ENCODE measurements at places on chromosomes 7 and 10.

GRCh38 chr10:131121511-131122035 is 189.9 kb downstream of the TCERG1L start:
- DNase-seq, result no peak

GRCh38 chr7:14999331-14999730 is 96.8 kb upstream of the DGKB start:
- DNase-seq, result no peak

DNA sequence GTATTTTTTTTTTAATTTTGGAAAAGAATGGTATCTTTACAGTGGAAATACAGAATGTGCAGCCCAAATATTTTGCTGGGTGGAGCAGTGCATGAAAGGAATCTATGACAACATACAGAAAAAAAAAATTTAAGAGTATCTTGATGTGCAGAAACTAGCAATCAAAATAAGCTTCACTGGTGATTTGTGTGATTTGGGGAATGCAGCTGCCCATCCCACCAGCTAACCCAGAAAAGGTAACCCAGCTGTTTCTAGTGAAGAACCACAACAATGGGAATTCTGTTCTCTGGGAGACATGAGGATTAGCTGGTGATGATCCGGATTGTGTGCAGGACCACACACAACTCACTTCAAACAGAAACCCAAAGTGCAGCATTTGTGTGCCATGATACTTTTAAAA is 375.5 kb downstream of the SEMA3D start:
- no peak for DNase-seq

- DNase-seq, result no peak
Observed at GRCh38 chr10:33537066-33537465, 202.6 kb upstream of the NRP1 start.

DNA sequence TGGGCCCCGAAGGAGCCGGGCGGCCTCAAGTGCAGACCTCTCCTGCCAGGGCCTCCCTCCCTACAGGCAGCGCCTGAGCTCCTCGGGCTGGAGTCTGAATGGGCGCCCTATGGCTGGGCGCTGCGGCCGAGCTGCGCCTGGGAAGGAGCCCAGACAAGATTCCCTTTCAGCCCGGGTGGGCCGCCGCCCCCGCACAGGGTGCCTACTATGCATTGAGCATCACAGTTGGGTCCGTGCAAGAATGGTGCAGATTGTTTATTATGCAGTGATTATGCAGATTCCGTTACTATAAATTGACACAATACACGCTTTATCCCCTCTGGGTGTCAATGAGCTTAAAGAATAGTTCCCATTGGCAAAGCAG is 77.2 kb upstream of the PDGFA start:
- no peak for DNase-seq

DNA sequence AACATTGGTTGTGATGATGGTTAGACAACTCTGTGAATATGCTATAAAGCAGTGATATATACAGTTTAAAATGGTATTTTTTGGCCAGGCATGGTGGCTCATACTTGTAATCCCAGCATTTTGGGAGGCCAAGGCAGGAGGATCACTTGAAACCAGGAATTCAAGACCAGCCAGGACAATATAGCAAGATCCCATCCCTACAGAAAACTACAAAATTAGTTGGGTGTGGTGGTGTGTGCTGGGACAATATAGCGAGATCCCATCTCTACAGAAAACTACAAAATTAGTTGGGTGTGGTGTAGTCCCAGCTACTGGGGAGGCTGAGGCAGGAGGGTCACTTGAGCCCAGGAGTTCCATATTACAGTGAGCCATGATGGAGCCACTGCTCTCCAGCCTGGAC is 27.5 kb upstream of the MSMB start:
- DNase-seq, result no peak

GRCh38 chr7:115678086-115678982 is 352.2 kb downstream of the TFEC start:
- DNase-seq, result no peak

DNA sequence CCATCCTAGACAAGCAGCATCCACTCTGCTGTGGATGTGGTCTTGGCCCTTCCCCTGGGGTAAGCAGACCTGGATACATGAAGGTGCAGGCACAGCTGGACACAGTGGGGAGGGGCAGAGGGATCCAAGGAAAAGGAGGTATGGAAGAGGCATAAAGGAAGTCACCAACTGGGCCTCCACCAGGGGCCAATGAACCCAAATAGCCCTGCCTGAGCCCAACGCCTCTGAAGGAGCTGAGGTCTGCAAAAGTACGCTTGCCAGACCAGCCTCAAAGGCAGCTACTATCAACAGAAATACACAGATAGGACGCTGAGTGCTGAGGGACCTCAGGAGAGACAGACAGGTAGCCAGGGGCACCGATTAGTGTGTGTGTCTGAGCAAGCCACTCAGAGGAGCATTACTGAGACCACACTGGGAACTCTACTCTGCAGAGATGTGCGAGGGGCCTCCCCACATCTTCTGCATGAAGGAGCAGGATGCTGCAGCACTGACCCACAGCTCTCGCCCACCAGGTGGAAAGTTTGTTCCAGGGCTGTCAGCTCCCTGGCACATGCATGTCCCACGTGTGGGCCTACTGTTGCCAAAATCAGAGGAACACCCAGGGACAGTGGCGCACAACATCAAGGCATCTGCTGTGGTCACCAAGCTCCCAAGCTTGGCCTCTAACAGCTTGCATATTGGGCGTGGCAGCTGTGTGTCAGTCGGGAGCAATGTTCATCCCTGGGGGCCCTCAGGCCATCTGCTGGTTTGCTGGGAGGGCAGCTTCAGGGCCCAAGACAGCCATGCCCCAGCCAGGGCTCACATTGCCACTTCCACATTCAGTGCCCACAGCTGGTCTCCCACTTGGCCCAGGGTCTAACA is 40.0 kb downstream of the MKI67 start:
- DNase-seq, result no peak

GRCh38 chr10:63798599-63799498 is 277.6 kb downstream of the REEP3 start:
- no peak for DNase-seq

DNA sequence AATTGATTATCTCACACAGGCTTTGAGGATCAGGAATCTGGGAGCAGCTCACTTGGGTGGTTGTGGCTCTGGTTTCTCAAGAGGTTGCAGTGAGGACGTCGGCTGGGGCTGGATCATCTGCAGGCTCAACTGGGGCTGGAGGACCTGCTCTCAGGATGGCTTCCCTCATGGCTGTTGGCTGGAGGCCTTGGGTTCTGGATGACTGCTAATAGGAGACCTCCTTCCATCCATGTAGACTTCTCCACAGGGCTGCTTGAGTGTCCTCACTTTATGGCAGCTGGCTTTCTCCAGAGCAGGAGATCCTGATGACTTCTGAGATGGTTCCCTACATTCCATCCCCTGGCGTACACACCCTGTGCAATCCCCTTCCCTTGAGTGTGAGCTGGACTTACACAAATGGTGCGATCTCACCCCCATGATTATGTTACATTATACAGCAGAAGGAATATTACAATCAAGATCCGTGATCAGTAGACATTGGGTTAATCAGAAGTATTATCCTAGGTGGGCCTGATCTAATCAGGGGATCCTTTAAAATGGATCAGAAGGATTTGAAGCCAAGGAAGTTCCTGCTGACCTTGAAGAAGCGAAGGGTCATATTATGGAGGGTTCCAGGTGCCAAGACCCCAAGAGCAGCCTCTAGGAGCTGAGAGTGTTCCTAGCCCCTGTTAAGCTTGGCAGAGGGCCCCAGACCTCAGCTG is 122.2 kb downstream of the CXCL12 start:
- no peak for DNase-seq

GRCh38 chr7:91550931-91551330 is 286.7 kb downstream of the FZD1 start:
- no peak for DNase-seq

DNA sequence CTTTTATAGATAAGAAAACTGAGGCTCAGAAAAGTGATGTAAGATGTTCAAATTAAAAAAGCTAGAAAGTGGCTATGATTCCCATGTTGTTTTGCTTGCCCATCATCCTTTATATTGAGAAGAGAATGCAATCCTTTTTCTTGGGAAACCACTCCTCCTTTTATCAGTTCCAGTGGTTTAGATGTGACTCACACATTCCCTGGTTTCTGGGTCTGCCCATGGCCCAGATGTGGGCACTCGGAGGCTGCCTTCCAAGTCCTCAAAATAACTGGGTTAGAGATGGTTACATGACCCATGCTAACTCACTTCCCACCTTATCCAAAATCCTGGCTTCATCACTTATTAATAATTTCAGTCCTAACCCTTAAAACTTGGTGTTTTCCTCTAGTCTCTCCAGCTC is 550.0 kb downstream of the MDFIC start:
- no peak for DNase-seq

DNA sequence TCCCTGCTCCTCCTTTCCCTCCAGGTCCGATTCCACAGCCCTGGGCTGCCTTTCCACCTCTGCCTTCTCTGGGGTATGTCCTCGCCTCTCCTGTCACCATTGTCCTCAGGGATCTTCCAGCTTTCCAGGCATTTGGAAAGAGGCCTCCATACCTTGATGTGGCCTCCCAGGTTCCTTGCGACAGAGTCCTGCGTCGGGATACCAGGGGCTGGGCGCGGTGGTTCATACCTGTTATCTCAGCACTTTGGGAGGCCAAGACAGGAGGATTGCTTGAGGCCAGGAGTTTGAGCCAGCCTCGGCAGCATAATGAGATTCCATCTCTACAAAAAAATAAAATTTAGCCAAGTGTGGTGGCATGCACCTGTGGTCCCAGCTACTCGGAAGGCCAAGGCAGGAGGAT is 171.1 kb downstream of the CUX1 start:
- no peak for DNase-seq

DNA sequence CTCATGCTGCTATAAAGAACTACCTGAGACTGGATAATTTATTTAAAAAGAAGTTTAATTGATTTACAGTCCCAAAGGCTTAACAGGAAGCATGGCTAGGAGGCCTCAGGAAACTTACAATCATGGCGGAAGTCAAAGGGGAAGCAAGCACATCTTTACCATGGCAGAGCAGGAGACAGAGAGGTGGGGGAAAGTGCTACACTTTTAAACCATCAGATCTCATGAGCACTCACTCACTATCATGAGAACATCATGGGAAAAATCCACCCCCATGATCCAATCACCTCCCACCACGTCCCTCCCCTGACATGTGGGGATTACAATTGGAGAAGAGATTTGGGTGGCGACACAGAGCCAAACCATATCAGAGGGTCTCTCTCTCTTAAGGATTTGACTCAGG is 108.6 kb upstream of the PODXL start:
- DNase-seq, result no peak

DNA sequence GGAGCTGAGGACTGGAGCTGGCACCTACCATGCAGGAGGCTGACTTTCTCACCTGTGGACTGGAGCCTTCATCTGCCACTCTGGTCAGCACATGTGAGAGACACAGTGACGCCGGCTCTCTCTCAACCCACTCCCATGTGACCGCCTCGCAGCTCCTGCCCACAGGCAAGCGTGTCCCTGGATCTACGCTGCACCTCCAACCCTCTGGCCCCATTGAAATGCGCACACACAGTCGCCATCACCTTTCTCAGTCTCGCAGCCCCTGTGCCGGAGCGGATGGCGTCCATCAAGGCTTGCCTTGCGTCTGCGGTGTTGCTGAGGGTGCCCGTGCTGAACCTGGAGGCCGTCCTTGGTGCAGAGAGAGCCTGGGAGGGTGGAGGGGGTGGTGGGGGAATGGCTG is 242.2 kb upstream of the GRB10 start:
- DNase-seq, result no peak

- DNase-seq, result no peak
Observed at GRCh38 chr10:77190291-77190690, 447.3 kb downstream of the KCNMA1 start.

GRCh38 chr7:95766657-95767056 is 5.7 kb upstream of the DYNC1I1 start:
- DNase-seq, result no peak

Data from GM12891 (cell line).